Stimulated activated CD4-positive, alpha-beta T cell treated with anti-CD3 and anti-CD28 coated beads, Interleukin-12 subunit alpha, Interleukin-12 subunit beta, amount 100 ng/mL, for 4 hours (primary cell): ENCODE measurements at places on chromosomes 2 and 18.

DNA sequence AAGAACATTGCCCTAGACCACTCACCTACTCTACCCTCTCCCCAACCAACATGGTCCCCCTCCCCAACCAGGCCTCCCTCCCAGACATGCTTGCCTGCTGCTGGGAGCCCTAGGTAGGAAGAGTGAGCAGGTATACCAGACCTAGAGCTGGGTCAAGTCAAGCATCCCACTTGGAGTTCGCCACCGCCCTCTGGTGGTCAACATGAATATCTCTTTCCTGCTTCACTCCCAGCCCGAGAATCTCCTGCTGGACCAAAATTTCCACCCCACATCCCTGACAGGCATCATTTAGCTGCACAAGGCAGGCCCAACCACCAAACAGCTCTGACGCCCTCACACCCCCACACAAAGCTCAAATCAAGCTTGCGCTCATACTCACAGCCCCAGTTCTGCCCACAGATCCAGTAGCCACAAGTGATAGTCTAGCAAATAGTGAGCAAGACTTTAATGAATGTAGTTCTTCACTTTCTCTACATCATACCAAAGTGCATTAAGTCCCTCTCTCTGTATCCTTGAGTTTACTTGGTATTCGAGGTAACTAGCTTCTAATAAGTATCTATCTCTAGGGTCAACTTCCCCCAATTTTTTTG lies 116.0 kb downstream of the TNS1 start:
- DNase-seq, result peak; percentile 55

GRCh38 chr2:239721991-239722759 lies 303.0 kb downstream of the NDUFA10 start:
- no peak for DNase-seq

DNA sequence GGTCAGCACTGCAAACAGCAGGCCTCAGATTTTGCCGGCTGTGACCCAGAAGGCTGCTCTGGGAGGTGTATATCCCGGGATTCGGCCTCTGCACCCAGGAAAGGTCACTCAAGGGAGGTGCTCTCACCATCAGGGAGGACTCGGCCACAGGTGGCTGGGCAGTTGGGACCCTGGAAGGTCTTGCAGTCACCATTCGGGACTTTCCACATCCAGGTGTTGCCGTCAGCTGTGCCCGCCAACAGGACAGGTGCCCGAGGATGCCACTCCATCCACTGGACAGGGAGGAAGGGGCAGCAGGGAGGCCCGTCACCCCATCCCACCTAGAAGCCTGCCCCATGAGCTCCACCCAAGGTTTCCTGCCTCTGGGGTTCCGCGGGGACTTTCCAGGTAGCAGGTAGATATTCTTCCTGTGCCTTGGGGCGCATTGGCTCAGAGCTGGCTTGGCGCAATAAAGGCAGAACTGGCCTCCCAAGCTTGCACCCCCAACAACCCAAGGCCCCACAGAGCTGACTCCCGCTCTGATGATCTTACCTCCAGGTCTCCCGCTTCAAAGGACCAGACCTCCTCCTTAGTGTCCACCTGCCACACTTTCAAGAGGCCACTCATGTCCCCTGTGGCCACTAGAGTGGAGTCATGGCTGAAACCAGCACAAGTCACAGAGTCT lies 3.5 kb downstream of the AAMP start:
- DNase-seq, result no peak

DNA sequence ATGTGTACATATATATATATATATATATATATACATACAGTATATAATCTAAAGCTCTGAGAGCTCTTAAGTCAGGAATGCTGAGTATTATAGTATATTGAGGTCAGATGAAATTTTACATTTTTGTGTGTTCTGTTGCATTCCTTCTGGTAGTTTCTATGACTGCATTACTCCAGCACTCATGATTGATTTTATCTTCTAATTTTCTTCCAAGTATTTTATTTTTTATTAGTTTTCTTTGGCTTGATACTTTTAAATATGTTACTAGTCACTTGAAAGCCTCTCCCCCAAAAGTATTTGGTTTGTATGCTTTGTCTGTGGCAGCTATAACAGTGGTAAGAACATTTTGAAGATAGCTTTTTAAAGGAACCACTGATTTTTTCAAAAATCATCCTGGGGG lies 25.0 kb downstream of the METTL21A start:
- no peak for DNase-seq

- DNase-seq, result no peak
These were observed 90.1 kb downstream of the LBH start for GRCh38 chr2:30321466-30321865.

DNA sequence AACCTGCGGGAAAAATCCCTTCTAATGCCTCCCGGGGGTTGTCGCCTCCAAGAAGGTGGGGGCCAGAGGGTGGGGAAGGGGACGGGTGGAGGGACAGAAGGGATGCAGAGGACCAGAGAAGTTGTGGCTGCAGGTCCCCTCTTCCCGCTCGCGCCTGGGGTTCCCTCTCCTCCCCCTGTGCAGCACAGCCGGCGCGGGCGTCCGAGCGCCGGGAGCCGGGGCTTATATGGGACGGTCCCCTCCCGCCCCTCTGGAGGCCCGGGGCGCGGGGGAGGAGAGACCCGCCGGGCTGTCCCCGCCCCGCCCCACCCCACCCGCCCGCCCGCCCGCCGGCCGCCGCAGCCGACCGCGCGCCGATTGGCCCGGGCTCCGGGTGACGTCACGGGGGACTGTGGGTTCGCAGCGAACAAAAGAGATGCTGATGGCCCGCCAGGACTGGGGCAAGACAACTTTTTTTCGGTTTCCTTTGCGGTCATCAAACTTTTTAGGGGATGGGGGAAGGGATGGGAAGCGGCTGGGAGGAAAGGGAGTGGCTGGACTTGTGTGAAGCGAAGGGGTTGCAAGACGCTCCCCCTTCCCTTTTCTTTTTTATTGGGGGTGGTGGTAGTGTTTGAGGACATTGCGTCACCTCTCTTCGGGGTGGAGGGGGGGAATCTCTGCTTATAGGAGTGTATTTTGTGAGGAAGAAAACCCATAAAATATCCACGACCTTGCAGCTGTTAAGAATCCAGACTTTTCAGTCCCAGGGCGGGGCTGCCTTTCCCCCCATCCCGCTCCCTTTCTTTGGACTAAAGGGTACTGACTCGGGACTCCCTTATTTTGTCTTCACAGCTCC lies at the start of gene FN1:
Gene FN1 (minus strand): TSS at position 199 of the 835 bp plus-strand sequence. CDS start 266 bp downstream, outside the sequence.
- peak; percentile 61 for DNase-seq

DNA sequence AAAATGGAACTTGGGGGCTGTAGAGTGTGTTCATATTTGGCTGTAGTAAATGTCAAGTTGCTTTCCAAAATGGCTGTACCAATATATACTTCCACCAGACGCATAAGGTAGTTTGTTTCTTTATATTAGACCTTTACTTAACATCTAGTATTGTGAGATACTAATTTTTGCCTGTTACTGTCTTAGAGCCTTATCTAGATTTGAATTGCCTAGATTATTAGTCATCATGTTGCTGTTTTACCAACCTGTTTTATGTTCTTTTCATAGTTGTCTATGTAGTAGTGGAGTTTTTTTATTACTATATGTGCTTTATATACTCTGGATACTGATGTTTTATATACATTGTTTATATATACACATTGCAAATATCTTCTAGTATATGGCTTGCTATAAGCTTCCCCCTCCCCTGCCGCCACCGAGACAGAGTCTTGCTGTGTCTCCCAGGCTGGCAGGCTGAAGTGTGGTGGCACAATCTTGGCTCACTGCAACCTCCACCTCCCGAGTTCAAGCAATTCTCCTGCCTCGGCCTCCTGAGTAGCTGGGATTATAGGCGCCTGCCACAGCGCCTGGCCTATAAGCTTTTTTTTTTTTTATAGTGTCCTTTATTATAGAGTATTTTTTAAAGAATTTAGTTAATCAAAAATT lies 18.9 kb downstream of the SLC39A10 start:
- no peak for DNase-seq

- no peak for DNase-seq
These were observed 107.8 kb downstream of the LYPD1 start for GRCh38 chr2:132562245-132562644.

DNA sequence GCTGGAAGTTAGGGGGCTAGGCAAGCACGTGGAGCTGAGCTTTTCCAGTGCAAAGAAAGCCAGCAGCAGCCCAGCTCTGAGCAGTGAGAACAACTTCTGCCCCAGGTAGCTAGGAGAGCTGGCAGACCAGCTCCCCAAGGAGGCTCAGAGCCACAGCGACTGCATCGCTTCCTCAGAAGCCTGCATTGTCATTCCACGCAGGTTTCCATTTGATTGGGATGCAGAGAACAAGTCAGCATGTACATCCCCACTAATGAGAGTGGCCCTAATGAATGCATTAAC lies 45.1 kb downstream of the C1QL2 start:
- DNase-seq, result no peak

- DNase-seq, result no peak
These were observed 24.4 kb upstream of the CATIP start for GRCh38 chr2:218332288-218332687.

DNA sequence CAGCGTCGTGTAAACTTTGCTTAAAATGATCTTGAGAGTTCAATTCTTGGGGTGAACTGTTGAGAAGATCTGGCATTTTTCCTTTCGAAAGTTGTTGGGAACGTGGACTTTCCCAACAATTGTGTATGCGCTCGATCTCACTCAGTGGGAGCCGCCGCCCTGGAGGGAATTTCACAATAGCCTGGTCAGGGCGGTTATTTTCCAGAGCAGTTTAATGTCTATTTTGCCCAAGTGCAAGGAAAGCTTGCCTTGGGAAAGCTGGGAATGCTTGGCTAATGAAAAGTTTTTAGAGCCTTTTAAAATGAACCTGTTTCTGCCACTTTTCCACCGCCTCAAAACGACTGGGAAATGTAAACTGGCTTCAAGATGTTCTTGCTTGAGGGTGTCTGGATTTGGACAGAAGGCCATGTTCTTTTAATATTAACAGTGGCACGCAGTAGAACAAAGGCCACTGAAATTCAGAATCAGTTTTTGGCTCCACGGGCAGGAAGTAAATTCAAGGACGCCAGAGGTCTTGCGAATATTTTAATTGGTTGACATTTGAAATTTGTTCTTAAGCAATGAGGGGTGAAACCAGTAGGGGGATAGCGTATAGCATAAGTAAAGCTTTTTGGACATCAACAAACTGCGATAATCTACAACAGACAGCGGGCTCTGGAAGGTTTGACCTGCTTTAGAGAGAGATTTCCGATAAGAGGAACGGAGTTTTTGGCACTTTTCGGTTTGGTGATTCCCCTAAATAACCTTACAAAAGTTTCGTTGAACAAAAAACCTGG lies 1.2 kb downstream of the CFLAR start:
- no peak for DNase-seq

- no peak for DNase-seq
These were observed 124.8 kb upstream of the RNF152 start for GRCh38 chr18:62017618-62018017.

- DNase-seq, result no peak
These were observed 6.4 kb upstream of the SLC8A1 start for GRCh38 chr2:40458271-40458794.

DNA sequence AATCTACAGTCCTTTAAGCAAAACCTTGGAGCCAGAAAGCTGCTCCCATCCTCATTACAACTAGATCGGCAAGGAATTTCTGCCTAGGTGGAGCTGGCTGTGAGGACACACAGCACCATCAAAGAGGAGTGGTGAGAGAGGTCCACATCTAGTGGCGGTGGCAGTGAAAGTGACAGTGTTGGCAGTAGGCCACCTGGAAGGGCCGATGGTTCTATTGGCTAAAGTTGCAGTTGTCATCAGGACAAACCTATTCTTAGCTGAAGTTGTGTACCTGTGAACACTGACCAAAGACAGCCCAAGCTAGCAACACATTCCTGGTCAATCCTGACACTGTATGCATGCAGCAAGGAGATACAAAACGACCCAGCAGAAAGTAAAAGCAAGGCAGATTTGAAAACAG lies 218.1 kb upstream of the CHAC2 start:
- no peak for DNase-seq

- no peak for DNase-seq
These were observed 225.1 kb upstream of the ITGA4 start for GRCh38 chr2:181231886-181232621.

GRCh38 chr2:196131384-196131937 lies 39.9 kb downstream of the STK17B start:
- peak; percentile 55 for DNase-seq

GRCh38 chr18:10057401-10057893 lies 143.6 kb downstream of the VAPA start:
- DNase-seq, result no peak

GRCh38 chr2:240689975-240690374 lies 1.7 kb upstream of the AQP12A start:
- no peak for DNase-seq

- no peak for DNase-seq
These were observed 422 bp upstream of the MRPL53 start for GRCh38 chr2:74472945-74473258.

DNA sequence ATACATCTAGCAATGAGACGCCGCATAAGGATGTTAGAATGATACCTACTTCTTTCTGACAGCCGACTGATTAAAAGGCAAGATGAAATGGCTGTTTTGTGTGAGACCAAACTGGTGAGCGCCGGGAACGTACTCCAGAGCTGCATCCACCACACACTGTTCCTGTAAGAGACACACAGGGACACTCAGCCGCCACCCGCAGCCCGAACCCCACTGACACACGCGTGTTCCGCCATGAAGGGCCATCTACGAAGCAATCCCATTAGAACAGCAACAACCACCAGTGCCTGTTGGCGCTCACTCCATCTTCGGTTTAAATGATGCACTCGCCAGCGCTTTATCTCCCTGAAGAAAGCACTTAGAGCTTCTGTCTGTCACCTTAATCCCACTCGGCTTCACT lies 162.3 kb downstream of the LAMA1 start:
- no peak for DNase-seq

DNA sequence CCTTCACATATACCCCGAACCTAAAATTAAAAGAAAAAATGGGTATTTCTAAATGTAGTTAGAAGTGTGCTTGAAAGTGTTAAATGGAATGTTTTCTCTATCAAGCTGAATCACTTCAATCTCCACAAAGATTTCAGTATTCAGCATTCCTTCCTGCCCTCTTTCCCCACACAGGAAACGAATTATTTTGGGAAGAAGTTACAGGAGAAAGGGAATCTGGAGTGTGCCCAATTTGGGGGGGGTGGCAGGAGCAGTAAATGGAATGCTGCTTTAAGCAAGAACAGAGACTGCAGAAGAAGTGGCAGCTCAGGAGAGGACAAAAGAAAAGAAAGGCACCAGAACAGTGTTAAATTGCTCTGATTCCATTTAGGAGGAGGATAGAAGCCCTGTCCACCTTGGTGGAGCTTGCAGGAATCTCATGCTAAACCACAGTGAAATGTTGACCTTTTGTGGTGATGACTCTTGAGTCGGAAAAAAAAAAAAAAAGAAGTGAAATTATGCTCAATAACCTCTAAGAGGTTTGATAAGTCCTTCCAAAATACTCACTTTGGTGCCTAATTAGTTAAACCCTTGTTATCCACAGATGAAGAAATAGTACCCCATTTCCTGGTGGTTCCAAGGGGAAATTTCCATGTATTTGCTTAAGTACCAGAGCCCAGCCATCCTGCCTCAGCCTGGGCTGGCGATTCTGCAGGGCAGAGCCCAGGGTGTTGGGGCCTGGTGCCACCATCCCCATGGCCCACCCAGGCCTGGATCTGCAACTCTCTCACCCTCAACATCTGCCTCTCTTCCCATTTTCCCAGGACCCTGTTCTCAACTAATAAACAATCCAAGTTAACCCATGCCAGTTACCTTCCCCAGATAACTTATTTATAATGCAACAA lies 56.5 kb downstream of the MYO5B start:
- DNase-seq, result no peak
